ENCODE measurements at places on chromosomes 6 and 20. TPM values are rescaled to one million over a fixed set of nuclear protein-coding genes. Genes with fewer than 3 reads are reported as not detected.

DNA sequence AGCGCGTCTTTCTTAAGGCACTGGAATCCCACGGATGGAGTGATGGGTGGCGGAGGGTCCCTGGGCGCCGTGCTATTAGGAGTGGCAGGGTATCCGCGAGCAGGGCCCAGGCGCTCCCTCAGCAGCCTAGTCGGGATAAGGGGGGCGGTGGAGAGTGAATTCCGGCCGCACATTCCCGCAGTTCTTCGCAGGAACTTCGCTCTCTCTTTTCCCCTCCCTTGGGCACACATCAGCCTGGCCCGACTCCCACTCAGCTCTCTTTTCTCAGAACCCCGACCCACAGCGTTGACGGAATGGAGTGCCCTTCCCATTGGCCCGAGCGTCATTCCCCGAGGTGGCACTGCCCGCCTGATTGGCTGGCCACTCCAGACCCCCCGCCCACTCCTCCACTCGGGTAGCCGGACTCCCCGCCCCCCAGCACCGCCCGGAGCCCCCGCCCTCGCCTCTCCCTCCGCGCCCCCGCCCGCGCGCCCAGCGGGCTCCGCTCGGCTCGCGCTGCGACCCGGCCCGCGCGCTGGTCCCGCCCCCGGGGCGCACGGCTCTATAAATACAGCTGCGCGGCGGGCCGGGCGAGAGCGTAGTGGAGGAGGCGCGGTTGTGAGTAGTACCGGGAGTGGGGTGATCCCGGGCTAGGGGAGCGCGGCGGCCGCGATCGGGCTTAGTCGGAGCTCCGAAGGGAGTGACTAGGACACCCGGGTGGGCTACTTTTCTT, at the start of gene ID4:
Gene ID4, plus strand, starts transcription at position 572 of the 712 bp plus-strand sequence. CDS start 385 bp downstream, outside the sequence.
- DNase-seq = peak; percentile 95

DNA sequence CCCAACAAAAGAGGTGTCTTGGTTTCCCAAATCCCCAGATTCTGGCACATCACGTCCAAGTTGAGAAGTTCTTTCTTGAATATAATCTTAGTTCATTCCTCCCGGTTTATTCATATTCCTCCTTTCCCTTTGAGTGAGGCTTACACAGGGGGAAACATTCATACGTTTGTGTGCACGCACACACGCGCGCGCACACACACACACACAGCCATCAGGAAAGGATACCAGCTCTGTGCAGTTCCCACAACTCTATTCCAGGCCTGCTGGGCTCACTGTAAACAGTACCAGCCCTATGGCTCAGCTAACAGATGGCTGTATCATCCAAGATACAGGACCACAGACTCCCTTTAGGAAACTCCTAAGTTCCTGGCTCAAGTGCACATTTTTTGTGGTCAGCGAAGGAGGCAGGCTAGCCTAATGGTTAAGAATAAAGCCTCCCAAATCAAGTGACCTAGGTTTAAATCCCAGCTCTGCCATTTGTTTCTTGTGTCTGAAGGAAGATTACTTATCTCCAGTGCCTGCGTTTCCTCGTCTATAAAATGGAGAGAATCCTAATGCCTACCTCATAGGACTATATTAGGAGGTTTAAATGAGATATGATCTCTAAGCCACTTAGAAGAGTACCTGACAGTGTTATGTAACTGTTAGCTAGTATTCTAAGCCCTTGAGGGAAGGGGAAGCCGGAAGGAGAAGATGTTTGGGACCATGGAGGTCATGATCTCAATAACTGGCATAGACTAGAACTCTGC, 3.7 kb upstream of the TAF8 start:
- DNase-seq = no peak

DNA sequence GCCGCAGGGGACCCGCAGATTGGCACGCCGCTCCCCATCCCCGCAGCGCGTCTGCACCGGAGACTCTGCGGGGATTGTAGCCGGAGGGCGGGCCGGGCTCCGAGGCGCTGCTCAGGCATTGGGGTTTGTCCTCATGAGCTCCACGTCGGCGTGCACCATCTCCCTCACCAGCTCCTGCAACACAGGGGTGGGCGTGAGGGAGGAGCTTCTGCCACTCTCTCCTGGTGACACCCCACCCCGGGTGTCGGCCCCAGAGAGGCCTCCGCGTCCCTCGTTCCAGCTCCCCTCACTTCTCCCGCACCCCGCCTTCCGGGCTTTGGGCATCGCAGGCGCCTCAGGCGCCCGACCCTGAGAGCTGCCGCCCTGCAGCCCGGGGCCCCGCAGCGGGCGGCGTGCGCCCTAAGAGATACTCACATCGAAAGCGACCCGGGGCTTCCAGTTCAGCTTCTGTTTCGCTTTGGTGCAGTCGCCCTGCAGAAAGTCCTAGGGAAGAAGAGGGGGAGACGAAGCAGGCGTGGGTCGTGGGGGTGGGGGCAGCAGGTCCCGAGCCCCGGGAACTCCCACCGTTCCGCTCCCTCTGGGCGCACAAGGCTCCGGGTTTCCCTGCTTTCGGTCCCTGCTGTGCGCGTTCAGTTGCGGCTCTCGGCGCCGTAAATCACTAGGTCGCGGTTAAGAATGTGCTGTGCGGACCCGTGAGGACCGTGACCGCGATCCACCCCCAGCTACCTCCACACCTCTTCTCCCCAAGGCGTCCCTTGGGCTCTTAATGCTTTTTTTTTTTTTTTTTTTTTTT, 14.5 kb downstream of the FOXC1 start:
- DNase-seq = no peak

DNA sequence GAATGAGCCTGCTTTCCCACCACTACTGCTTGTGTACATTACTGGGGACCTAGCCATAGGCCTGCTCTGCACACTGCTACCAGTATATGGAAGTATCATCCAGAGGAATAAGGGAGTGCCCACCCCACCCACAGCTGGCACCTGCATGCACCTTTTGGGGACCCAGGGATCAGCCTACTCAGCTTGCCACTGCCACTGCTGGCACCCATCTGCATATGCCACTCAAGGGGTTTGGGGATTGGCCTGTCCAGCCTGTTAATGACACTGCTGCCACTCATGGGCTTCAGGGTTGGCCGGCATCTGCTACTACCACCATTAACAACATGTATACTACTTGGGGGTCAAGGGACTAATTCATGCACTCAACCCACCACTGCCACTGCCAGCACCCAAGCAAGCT, 832.1 kb downstream of the PHF3 start:
- DNase-seq = no peak

MUC21 gene
- total RNA-seq = not detected

PNLDC1 gene
- 0.51 TPM for total RNA-seq

BPIFB3 gene
- total RNA-seq = not detected
